ENCODE measurements at places on chromosomes 3 and 15.
A peak's percentile ranks its signal among the peaks of the same experiment; 100 is the strongest.

DNA sequence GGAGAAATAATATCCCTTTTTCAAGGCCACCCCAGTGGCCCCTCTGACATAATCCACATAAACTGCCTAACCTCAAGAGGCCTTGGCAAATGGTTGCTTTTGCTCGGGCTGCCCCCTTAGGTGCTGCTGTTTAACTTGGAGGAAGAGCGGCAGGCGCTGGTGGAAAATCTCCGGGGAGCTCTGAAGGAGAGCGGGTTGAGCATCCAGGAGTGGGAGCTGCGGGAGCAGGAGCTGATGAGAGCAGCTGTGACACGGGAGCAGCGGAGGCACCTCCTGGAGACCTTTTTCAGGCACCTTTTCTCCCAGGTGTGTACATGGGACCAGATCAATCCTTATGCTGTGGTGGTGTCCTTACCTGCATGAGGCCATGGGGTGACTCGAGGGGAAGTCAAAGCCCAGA, 15.0 kb downstream of the DUOX1 start:
- DNase-seq: no peak

- no peak for DNase-seq
Measured at GRCh38 chr15:80527961-80528360, 123.8 kb downstream of the ARNT2 start.

DNA sequence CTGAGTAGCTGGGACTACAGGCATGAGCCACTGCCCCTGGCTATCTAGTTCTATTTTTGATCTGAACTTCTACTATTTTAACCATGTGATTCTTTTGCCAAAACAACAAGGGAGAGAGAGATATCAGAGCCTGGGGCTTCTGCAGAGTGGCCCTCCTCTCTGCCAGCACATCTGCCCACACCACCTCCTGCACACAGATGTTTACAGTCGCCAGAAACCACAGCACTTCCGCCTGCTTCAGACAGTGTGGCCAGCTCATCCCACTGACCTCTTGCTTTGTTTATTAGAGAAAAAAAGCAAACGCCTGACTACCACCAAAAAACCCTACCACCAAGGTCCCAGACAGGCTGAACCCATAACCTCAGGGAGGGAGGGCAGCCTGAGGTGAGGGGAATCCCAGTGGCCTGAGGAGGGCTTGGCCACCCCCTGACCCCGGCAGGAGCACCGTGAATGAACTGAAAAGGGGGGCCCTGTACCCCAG, 85.9 kb upstream of the ABHD2 start:
- DNase-seq: no peak

- no peak for DNase-seq
Measured at GRCh38 chr3:111509308-111509707, 32.7 kb upstream of the CD96 start.

GRCh38 chr3:16817197-16817596, 67.6 kb upstream of the PLCL2 start:
- no peak for DNase-seq

- DNase-seq: no peak
Measured at GRCh38 chr15:63499611-63500010, 4.8 kb upstream of the USP3 start.

DNA sequence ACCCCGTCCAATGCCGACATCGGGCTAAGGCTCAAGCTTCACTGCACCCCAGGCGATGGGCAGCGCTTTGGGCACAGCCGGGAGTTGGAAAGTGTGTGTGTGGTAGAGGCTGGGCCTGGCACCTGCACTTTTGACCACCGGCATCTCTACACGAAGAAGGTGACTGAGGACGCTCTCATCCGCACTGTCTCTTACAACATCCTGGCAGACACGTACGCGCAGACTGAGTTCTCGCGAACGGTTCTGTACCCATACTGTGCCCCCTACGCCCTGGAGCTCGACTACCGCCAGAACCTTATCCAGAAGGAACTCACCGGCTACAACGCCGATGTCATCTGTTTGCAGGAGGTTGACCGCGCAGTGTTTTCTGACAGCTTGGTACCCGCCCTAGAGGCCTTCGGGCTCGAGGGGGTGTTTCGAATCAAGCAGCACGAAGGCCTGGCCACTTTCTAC, 1.0 kb downstream of the PDE12 start:
- DNase-seq: peak; percentile 30

DNA sequence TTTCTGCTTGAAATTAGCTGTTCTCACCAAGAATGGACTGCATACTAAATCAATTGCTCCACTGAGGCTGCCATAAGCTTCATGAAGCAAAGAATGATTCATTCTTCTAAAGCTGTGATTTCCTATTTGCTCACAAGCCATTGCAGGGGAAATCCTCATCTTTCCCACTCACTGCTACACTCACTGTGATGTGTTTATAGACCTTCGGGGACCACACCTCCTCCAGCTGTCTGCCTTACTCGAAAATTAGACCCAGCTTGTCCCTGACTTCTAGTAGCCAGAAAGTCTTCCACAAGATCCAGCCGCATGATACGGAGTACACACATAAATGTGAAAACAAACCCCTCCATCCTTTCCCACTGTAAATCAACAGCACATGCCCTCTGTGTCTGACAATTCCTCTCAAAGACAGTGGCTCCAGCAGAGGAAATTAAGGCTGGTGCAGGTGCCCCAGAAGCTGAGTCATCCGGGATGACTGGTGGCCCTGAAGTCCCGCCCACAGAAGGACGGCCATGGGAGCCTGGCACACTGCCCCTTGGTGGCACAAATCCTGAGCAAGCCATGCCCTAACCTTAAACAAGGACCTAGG, 172.0 kb downstream of the STT3B start:
- DNase-seq: no peak

- DNase-seq: no peak
Measured at GRCh38 chr3:183279371-183279770, 26.3 kb downstream of the B3GNT5 start.

GRCh38 chr3:184647405-184647936, 64.4 kb downstream of the MAGEF1 start:
- DNase-seq: no peak

DNA sequence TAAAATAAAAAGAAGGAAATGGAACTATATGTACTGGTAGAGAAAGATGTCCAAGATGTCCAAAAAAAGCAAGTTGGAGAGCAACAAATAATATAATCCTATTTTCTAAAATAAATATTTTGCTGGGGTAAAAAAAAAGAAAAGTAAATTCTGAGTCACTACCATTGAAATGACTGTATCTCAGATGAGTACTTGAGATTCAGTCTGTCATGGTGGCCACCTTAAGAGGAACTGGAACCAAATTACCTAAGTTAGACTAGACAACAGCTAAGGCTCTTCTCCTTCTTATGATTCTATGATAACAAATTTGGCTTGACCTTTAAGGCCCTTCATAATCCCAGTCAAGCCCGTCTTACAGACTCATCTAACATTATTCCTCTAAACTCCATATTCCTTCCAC, 270.6 kb upstream of the HES1 start:
- no peak for DNase-seq

DNA sequence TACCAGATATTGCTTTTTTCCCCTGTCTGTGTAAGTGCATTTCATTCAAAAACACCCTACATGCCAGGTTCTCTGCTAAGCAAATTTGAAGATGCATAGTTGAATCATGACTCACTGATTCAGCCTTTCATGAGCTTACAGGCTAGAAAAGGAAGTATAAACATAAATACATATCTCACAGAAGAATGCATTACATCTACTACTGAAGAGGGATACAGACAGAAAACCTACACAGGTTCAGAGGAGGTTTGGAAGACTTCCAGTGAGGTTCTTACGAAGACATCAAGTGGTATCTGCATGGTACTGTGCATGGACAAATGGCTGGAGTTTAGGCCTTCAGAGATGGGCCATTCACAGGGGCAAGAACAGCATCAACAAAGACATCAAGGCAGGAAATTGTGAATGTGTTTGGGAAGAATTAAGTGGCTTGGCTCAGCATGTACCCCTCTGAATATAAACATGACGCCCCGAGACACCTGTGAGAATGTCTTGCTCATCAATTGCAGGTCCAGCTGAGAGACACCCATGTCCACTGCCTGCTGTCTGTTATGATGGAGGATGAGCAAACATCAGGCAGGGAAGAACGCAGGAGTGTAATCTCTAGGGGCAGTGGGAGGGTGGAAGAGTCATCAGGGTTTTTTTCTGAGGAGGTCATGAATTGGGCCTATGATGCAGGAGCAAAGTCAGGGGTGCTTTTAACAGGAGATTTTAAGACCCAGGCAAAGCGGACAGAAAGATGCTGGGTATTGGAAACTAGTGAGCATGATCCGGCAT, 105.1 kb upstream of the GALNT15 start:
- DNase-seq: no peak

- no peak for DNase-seq
Measured at GRCh38 chr15:98150084-98150483, 189.6 kb downstream of the ARRDC4 start.

DNA sequence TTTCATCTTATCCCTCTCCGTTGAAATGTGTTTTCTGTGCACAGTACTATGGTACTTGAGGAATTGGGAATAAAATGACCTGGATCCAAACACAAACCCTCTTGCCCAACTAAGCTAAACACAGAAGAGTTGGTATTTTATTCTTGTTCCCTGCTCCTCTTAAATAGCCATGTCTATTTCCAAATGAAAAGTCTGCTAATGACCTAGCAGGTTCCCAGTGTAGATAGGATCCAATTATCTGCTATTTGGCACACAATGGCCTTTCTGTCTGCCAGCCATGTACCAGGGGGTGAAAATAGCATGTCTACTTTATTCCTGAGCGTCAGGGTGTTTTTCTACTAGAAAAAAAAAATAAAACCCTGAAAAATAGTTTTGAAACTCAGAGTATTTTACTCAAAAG, 657.0 kb upstream of the NAALADL2 start:
- DNase-seq: no peak

- DNase-seq: no peak
Measured at GRCh38 chr3:7793786-7794185, 707.8 kb upstream of the LMCD1 start.

GRCh38 chr3:11995120-11995519, 9.1 kb upstream of the SYN2 start:
- no peak for DNase-seq
